ENCODE measurements at places on chromosomes 7 and 10. TPM values are rescaled to one million over a fixed set of nuclear protein-coding genes. Genes with fewer than 3 reads are reported as not detected.

The ZNF239 gene
- 2.2 TPM for total RNA-seq

The METTL27 gene
- total RNA-seq = 0.12 TPM

GRCh38 chr10:13998163-13998835 lies 332.4 kb downstream of the FRMD4A start:
- DNase-seq = no peak

- peak; percentile 79 for DNase-seq
These were observed 84.2 kb upstream of the STEAP1B start for GRCh38 chr7:22584179-22584578.

DNA sequence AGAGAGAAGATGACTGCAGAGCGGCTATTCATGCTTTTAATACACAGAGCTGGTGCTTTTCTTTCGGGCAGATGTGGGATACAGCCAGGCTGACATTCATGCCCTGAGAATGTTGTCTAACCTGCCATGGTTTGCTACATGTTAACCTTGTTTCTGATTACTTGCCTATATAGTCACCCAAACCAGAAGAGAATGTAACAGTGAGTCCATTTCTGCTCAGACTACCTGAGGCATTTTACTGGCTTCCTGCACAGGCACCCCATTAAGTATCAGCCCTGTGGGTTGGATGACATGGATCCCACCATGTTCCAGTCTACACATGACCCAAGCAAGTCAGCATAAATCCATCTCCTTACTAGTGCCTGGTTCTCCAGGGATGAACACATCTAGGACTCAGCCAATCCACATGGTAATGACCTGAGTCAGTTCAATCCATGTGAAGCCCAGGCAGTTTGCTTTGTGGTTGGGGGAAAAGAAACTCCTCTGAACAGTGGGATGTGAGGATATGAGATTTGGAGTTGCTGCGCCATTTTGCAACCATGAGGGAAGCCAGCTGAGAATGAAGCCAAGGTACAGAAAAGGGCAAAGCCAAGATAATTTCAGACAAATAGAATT lies 55.7 kb upstream of the MKX start:
- no peak for DNase-seq

- no peak for DNase-seq
These were observed 147.8 kb upstream of the AUTS2 start for GRCh38 chr7:69450456-69450855.

DNA sequence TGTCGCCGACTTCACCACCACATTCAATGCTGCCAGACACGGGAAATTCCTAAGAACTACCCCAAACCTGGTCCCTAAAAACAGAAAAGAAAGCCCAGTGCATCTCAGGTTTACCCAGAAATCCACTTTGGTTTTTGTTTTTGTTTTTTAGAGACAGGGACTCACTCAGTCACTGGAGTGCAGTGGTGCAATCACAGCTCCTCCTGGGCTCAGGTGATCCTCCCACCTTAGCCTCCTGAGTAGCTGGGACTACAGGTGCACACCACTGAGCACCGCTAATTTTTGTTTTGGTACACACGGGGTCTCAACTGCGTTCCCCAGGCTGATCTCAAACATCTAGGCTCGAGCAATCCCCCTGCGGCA lies 22.8 kb downstream of the MAD1L1 start:
- DNase-seq = no peak

GRCh38 chr7:150657526-150657925 lies 25.3 kb upstream of the GIMAP6 start:
- DNase-seq = no peak
